ENCODE measurements at places on chromosomes 3 and 15.
A peak's percentile ranks its signal among the peaks of the same experiment; 100 is the strongest.

DNA sequence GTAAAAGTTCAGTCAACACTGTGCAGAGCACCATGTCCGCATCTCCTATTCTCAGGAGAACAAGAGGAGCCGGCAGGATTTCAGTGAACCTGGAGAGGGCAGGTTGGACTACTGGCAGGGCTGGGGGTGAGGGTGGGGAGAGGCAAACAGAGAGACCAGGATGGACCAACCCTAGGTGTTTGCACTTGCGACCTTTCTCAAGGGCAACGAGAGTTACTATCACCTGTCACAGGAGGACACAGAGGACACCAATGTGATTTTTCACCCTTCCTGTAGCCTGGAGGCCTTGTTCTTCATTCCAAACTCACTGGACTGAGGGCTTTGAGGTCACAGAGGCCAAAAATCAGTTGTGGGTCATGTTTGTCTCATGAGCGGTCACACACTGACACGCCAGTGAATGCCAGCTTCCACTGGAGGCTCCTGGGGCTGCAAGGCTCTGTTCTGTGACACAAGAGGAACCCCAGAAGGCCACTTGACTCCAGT lies 89.5 kb downstream of the CPN2 start:
- DNase-seq = no peak

DNA sequence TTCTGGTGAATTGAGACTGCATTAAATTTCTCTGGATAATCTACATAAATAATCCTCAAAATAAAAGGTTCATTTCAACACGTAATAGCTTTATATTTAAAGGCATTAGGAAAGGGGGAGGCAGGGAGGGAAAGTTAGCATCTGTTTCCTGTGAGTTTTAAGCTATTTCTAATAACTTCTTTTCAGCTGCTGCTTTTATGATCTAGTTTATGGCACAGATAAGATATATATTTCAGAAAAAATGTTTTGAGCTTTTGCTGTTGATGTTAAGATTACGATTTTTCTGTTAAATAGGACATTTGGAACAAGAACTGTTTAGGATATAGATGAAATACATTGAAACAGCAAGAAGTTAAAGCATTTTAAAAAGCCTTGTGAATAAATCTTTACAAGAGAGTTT lies 30.0 kb downstream of the UBE2E1 start:
- no peak for DNase-seq

- DNase-seq = peak; percentile 30
Measured at GRCh38 chr15:52789601-52790168, 451 bp downstream of the ONECUT1 start.

DNA sequence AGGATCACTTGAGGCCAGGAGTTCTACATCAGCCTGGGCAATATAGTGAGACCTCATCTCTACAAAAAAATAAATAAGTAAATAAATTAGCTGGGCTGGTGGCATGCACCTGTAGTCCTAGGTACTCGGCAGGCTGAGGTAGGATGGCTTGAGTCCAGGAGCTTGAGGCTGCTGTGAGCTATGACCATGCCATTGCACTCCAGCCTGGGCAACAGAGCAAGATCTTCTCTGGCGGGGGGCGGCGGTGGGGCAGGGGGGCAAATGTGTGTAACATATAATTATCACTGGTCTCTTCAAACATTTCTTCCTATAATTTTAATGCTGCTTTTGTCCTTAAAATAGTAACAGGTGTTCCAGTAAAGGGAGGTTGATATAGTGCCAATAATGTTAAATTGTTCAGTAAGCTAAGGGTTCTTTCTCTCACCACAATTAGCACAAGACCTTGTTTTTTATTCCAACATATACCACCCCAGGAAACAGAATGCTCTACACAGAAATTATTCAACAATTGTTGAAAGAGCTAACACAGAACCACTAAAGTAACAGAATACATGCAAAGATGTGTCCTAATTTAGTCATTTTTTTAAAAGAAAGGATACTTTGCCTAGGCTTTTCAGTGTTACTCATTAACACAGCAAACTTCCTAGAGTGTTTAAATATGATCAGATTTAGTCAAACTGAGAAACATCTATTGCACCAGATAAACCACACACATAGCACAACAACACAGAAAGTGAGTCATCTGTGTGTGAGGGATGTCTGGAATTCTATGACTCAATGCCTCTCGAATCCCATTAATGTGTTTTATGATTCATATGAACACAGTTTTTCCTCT lies 29.1 kb downstream of the ANKRD28 start:
- DNase-seq = peak; percentile 84

- DNase-seq = no peak
Measured at GRCh38 chr3:159280386-159281191, 478.7 kb downstream of the MFSD1 start.

DNA sequence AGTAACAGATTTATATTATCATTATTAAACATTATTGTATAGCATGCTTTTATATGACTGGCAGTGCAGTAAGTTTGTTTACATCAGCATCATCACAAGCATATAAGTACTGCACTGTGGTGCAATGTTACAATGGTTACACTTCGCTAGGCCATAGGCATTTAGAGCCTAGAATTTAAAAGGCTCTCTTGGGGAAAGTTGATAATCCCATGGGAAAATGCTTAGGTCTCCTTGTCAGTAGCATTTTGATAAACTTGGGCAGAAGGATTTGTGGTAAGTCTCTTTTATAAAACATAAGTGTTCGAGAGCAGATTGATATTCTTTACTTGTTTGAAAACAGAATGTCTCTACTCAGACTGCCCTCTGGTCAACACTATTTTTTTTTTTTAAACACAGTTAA lies 7.5 kb downstream of the DTWD1 start:
- DNase-seq = no peak
